ENCODE measurements at places on chromosomes 13 and 19.

- no peak for DNase-seq
Measured at GRCh38 chr13:104595511-104595910, 1529.3 kb upstream of the SLC10A2 start.

- no peak for DNase-seq
Measured at GRCh38 chr13:113022745-113023574, 53.9 kb downstream of the MCF2L start.

DNA sequence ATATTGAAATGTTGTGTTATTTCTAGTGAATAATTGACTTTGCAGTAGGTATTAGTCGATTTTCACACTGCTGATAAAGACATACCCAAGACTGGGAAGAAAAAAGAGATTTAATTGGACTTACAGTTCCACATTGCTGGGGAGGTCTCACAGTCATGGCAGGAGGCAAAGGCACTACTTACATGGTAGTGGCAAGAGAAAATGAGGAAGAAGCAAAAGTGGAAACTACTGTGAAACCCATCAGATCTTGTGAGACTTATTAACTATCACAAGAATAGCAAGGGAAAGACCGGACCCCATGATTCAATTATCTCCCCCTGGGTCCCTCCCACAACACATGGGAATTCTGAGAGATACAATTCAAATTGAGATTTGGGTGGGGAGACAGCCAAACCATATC, 9.9 kb upstream of the C5AR2 start:
- DNase-seq: no peak

GRCh38 chr19:49094505-49095482, 9.5 kb downstream of the SNRNP70 start:
- DNase-seq: no peak

DNA sequence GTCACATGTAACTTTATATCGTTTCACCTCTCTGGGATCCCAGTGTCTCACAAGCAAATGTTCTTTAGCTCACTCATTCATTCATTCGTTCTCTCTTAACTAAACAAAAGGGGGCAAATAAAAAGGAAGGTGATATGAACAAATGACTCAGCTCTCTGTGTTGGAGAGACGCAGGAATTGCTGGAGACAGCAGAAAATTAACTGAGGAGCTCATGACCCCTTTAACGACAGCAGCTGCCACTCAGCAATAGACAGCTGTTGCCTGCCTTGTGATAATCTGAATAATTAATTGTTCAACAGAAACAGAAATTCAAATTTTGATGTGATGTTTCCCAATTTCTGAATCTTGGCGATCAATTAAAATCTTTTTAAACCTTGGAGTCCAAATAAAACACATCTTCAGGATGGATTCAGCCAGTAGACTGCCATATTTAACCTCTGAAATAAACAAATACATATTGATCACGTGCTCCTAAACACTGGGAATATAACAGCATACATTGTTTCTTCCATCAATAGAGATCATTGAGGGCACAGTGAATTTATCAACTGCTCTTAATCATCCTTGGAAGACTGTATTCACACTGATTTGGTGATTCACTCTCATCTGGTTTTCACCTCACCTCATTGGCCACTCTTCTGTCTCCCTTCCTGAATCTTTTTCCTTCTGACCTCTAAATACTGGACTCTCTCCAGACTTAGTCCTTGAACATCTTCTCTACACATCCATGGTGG, 63.3 kb downstream of the MBNL2 start:
- DNase-seq: no peak
